Gastrocnemius medialis (tissue), 4 donors: ENCODE measurements at places on chromosomes 3 and 15.

DNA sequence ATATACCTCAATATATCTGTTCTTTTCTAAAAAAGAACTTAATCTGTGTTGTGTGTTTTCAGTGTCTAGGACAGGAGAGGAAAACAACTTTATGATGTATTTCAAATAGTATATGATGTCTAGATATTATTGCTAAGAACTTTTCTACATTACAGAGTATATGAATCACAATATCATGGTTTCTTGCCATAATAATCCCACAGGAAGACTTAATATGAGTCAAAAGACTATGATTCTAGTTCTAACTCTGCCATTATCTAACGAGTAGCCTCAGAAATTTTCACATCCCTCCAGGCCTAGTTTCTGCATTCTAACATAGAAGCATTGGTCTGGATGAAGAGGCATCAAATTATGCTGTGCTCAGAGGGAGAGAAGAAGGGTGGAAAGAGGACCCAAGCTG lies 107.7 kb upstream of the SPRED1 start:
- DNase-seq: no peak

GRCh38 chr3:12943124-12944021 lies 102.0 kb upstream of the RPL32 start:
- peak; percentile 53 for DNase-seq

- no peak for DNase-seq
These were observed 1.1 kb downstream of the EDEM1 start for GRCh38 chr3:5188419-5189221.

DNA sequence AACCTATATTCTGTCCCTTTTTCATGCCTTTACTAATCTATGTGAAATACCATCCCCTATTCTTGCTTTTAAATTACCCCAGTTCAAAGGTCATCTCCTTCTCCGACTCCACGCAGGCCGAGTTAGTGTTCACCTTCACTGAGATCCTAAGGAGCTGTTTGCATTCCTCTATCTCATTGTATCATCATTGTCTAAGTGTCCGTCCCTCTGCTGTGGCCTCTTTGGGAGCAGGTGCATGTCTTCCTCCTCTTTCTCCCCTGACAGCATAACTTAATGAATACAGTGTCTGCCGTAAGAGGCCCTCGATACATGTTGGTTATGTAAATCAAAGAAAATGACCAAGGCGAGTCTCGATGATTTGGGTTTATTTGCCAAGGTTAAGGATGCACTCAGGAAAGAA lies 4.9 kb upstream of the PPP1R2 start:
- no peak for DNase-seq

DNA sequence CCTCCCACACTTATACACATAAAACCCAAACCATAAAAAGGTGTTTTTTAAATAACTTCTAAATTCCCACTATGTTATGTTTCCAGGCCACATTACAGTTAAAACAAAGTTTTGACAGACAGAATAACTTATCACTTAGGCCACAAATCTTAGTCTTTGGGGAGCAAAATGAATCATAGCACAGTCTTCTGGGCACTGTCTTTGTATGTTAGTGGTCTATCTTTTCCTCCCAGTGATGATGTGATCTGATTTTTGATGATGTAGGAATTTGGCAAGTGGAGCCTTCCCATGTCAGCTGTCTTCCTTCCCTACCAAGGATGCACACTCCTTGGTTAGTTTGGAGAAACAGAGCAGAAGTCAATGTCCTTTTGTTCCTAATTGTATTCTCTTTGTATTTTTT lies 67.3 kb downstream of the THSD4 start:
- no peak for DNase-seq

- DNase-seq: no peak
These were observed 48.3 kb upstream of the CCDC50 start for GRCh38 chr3:191280882-191281281.

DNA sequence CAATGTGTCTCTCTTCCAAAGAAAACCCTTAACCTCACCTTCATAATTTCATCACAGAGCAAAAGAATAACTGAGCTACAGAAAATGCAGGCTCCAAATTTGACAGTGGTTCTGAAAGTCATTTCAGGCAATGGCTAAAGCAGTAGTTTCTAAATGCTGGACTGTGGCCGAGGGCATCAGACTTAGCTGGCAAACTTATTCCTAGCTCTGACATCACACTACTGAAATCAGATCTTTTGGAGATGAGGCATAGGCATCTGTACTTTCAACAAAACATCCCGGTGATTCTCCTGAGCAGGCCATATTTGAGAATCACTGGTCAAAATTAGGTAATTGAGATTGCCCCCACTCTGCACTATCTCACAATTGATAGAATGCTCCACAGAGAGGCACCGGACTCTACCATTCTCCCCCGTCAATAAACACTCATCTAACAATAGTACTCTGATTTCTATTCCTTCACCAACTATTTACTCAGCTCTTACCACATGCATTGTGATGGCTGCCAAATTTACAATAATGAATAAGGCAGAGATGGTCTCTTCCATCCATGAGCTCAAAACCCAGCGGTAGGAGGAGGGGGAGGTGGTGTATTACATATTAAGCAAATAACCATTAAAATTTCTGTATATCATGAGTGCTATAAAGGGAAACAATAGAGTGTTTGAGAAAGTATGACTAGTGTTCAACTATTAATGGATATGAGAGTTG lies 57.3 kb upstream of the SPRED1 start:
- DNase-seq: no peak
